ENCODE measurements at places on chromosomes 4 and X.

- no peak for DNase-seq
These were observed 45.2 kb upstream of the CEP135 start for GRCh38 chr4:55903577-55903976.

GRCh38 chr4:108830509-108831244, 67.8 kb upstream of the ETNPPL start:
- DNase-seq = no peak

- DNase-seq = no peak
These were observed 91.1 kb upstream of the KIT start for GRCh38 chr4:54566608-54567007.

- peak; percentile 50 for DNase-seq
These were observed 855 bp downstream of the KLF3 start for GRCh38 chr4:38664706-38665401.

- no peak for DNase-seq
These were observed 22.5 kb downstream of the TMEM164 start for GRCh38 chrX:110025395-110025794.

- DNase-seq = no peak
These were observed 404.0 kb upstream of the F9 start for GRCh38 chrX:139126493-139126892.

DNA sequence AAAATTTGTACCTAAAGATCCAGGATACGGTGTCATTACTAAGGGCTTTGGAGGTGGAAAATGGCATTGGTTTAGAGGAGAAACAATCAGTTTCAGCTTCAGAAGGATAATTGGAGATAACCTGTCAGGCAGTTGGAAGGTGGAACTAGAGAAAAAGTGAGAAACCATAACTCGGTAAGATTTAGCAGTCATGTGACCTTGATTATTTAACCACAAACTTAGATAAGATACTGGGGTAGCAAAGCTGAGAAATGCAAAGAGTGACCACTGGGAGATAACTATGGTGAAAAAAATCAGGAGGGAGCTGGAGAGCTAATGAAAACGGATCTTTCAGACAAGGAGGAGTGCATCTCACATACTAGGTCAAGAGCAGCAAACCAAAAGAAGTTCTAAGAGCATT, 58.3 kb upstream of the SMARCA5 start:
- no peak for DNase-seq

GRCh38 chr4:188986271-188986689, 847.0 kb downstream of the TRIML1 start:
- DNase-seq = no peak

DNA sequence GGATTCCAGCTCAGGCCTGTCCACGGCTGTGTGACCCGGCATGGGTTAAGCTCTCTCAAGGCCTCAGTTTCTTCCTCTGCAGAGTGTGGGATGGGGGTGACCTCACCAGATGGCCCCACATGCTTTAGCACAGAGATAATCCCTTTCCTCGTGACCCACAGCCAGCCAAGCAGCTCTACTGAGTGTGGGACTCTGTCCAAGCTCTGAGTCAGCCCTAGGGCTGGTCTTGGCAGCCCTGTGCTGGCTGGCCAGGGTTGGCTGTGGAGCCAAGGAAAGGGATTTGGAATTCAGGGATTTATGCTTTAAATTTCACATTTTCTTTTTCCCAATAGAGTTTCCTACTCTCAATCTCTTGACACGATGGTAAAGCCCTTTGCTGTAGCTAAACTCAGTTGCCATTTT, 19.7 kb upstream of the SPON2 start:
- DNase-seq = no peak

DNA sequence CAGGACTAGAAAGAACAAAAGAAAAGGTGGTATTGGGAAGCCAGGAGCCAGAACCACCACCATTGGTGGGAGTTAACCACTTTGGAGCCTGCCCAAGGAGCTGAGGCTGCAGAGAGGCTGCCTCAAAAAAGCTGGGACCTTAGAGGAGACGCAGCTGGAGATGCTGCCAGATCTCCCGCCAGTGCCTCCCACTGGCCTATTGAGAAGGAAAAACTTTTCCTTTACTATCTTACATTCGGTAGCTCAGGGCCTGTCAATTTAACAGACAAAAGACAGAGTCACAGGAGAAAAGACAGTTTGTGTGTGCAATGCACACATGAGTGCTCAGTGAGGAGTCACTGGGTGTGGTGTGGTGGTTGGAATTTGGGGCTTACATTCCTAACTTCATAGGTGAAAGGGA, 52.4 kb upstream of the HPSE start:
- DNase-seq = no peak

GRCh38 chr4:3461515-3462291, 1.4 kb upstream of the DOK7 start:
- DNase-seq = no peak
